ENCODE measurements at places on chromosomes 2 and 18.

- DNase-seq: no peak
Measured at GRCh38 chr18:31155498-31155897, 7.2 kb downstream of the DSC1 start.

DNA sequence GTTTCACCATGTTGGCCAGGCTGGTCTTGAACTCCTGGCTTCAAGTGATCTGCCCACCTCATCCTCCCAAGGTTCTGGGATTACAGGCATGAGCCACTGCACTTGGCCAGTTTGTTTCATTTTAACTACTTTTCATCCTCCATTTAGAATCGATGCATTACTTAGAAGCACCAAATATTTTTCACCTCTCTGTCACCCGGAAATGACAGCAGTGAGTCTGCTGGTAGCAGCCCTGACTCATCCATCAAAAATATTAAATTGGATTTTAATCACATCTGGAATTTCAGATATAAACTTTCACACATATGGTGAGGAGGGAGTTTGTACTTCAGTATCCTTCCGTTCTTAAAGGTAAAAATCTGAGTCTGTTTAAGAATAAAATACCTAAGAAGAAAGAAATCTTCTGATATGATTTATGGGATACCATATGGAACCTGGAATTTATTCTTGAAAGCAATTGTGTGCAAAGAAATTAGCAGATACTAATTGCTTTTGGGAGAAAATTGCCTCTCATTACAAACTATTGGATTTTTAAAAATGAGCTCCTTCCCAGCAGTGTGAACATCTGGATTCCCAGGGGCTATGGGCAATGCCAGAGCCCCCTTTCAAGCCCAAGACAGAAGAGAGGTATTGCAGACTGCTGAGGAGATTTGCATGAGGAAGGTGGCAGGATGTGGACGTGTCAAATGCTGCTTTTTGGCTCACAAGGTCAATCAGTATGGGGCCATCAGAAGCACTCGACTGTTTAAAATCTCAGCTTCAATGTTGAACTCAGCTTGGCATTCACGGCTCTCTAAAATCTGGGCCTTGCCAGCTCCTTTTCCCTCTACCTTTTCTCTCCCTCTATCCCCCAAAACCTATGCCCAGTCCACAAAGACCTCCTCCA lies 279.5 kb upstream of the SIX2 start:
- DNase-seq: no peak

GRCh38 chr2:68878071-68878711 lies 7.0 kb upstream of the BMP10 start:
- no peak for DNase-seq

GRCh38 chr2:112162956-112163355 lies 24.8 kb downstream of the FBLN7 start:
- no peak for DNase-seq

GRCh38 chr2:230408244-230408842 lies 7.7 kb upstream of the SP100 start:
- DNase-seq: no peak

DNA sequence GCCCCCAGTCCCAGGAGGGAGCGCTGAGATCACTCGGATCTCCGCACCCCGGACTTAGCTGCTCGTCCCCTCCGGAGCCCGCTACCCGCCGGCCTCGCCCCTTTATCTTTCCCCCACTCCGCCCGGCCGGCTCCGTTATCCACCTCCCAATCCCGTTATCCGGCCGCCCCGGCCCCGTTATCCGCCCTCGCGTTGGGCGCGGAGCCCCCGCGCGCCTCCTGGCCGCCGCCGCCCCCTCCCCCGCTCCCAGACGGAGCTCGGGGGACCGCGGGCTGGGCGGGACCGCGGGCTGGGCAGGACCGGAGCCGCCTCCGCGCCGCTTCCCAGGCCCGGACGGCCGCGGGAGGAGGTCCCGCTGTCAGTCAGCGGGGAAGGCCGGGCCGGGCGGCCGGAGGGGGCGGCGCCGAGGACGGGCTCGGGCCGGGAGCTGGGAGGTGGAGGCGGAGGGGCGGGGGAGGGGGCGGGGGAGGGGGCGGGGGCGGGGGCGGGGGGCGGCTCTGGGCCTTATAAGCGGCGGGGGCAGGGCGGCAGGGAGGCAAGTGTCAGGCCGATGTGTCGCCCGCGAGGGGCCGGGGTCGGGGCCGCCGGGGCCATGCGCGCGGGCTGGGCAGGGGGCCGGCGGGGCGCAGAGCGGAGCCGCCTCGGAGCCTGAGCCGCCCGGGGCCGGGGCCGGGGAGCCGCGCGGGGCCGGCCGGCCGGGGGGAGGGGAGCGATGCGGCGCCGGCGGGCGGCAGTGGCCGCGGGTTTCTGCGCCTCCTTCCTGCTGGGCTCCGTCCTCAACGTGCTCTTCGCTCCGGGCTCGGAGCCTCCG lies at the start of gene PKDCC:
Gene PKDCC (plus strand): TSS at position 534 of the 811 bp plus-strand sequence. CDS start 179 bp downstream, at position 713.
- no peak for DNase-seq

GRCh38 chr2:221671515-221671914 lies 99.4 kb upstream of the EPHA4 start:
- DNase-seq: no peak

DNA sequence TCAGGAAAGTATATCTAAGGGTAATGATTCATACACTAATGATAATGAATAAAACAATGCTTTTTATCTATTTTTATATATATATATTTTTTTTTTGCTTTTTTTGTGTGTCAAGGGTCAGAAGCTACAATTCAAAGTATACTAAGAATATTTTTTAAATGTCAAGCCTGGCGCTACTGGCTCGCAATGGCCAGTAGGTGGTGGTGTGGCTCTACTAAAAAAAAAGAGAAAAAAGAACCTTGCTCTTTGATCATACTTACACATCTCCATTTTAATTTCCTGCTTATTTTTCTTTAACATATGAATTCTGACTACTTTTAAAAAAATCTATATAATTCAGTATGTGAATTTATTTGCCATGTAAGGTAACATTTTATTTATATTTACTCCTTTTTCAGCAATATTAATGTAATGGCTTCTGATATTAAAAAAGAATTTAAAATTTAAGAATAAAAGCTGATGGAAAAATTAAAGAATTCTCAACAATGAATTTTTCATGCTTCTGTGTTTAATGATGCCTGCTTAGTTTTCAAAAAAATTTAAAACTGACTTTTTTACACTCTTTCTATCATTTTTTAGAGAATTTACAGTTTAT lies 232.9 kb downstream of the GULP1 start:
- DNase-seq: peak; percentile 27

GRCh38 chr2:39141334-39142271 lies 20.8 kb upstream of the SOS1 start:
- DNase-seq: no peak

DNA sequence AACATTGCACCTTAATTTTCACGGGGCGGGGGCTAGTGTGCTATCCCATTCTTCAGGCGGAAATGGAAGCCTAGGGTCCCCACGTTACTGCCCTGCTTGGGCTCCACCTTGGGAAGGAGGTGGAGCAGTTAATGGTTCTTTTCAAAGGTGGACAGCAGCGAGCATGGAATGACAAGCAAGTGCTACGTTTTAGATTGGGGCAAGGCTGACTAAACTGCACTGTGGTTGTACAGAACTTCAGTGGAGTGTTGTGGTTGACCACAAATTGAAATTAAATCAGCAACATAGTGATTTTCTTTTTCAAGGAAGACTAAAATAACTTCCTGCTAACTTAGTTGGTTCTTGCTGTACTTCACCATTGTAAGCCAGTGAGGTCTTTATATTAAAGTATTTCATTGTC lies 47.0 kb downstream of the CHRNA1 start:
- DNase-seq: no peak

GRCh38 chr18:48007955-48008701 lies 77.7 kb upstream of the SMAD2 start:
- DNase-seq: no peak

Data from T-helper 2 cell (primary cell).